ENCODE measurements at places on chromosomes 2 and 18.
A peak's percentile ranks its signal among the peaks of the same experiment; 100 is the strongest.

- no peak for DNase-seq
Measured at GRCh38 chr2:44362207-44363015, 664 bp downstream of the CAMKMT start.

DNA sequence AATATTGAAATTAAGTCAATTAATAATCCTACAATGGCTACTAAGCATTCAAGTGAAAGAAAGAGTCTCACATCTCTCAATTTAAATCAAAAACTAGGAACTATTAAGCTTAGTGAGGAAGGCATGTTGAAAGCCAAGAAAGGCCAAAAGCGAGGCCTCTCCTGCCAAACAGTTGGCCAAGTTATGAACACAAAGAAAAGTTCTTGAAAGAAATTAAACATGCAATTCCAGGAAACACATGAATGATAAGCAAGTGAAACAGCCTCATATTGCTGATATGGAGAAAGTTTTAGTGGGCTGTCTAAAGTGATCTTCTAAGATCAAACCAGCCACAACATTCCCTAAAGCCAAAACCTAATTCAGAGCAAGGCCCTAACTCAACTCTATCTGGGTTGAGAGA, 11.8 kb downstream of the RDH14 start:
- DNase-seq = no peak

DNA sequence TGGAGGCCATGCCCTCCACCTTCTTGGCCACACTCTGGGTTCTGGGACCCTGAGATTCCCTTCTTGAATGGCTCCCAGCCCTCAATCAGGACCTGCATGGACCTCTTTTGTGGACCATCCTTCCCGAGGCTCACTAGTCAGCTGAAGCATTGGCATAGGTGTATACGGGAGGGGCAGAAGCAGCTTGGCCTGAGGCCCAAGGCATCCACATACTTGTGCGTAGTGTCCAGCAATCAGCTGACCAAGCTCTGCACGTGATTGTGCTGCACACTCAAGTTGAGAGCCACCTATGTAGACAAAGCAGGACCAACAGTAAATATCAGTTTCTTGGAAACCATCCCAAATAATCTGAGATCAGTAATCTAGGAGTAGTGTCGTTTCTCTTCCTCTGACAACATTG, 119.6 kb downstream of the INSIG2 start:
- DNase-seq = no peak

DNA sequence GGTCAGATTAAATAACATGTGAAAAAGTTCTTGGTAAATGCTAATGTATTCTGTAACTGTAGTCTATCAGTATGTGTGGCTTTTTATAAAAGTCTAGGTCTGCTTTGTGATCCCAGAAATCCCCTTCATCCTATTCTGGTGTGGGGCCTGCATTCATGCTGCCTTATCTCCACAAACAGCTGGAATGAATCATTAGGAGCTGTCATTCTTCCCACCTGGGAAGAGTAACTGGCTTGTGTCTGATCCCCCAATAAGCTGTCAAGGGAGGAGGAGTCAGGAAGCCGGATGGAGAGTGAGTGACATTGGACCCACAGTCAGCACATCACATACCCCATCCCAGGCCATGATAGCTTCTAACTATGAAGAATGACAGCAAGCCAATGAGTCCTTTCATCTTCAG, 81.1 kb upstream of the EPHA4 start:
- no peak for DNase-seq

- DNase-seq = peak; percentile 55
Measured at GRCh38 chr18:11995445-11996189, 14.3 kb downstream of the IMPA2 start.

DNA sequence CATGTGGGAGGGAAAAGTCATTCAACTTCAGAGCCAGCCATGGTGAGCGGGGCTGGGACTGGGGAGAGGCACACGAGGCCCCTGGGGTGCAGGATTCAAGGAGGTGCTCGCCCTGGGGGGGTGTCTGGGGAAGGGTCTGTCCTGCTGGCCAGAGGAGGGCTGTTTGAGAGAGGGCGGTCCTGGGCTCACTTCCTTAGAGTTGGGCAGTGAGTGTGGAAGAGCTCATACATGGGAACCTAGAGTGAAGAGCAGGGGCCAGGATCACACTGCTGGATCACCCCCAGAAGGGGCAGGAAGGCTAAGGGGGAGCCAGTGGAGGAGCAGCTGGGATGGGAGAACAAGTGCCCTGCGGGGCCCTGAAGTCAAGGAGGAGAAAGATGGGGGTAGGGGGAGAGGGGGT, 6.5 kb downstream of the SH3BP4 start:
- DNase-seq = no peak

DNA sequence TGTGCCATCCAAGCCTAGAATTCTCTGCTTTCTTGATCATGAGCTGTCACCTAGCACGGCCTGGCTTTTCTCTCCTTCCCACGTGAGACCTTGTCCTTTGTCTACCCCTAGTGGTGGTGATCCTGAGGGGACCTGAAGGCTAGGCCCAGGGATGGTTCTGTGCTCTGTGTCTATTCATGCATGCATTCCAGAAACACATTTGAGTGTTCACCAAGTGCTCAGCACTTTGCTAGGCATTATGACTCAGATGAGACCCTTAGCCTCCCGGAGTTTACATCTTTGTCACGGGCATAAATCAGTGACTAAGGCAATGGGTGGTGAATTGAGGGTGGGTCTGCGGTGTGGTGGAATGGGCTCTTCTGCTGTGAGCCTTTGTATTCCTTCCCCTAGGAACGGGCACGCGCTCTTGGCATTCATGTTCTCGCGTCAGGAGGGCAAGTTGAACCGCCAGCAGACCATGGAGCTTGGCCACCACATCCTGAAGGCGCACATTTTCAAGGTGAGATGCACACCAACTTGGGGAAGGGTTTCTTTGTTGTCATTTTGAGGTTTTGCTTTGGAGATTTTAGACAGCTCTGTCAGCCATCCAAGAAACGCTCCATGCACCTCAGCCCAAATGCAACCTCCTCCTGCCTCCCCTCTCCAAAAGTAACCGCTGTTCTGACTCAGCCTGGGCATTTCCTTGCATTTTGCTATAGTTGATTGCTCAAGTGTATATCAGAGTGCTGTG, 100.9 kb downstream of the WDSUB1 start:
- DNase-seq = no peak

GRCh38 chr2:238939521-238940403, 91.9 kb downstream of the TWIST2 start:
- DNase-seq = no peak

GRCh38 chr18:61817086-61817485, 75.7 kb downstream of the RNF152 start:
- no peak for DNase-seq

GRCh38 chr2:113890253-113891235, 655 bp downstream of the ACTR3 start:
- peak; percentile 66 for DNase-seq

GRCh38 chr2:42296226-42296625, 64.8 kb downstream of the COX7A2L start:
- no peak for DNase-seq

GRCh38 chr2:145685383-145686050, 1165.6 kb upstream of the ZEB2 start:
- no peak for DNase-seq

DNA sequence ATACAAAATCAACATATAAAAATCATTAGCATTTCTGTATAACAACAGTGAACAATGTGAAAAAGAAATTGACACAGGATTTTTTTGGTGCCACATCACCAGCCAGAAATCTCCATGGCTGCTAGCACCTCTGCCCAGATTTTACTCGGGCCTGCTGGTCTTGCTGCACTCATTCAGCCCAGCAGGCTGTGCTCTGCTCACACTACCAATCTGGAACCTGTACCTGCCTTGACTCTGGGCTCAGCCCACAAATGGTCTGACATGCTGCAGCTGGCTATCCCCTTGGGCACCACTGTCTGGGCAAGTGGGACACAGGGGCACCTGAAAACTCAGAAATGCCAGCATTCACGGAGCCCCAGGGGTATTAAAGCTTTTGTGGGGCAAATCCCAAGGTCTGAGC, 392.5 kb upstream of the NRXN1 start:
- no peak for DNase-seq

GRCh38 chr2:26506279-26506678, 28.4 kb upstream of the OTOF start:
- DNase-seq = no peak

GRCh38 chr2:134391751-134392160, 137.9 kb downstream of the MGAT5 start:
- DNase-seq = no peak

GRCh38 chr2:609449-609848, 67.8 kb downstream of the TMEM18 start:
- no peak for DNase-seq

GRCh38 chr18:9038277-9038871, 64.1 kb upstream of the NDUFV2 start:
- DNase-seq = no peak

Data from pulmonary artery endothelial cell (primary cell).